Renal cortical epithelial cell (primary cell): ENCODE measurements at places on chromosomes 4 and X. TPM values are rescaled to one million over a fixed set of nuclear protein-coding genes. Genes with fewer than 3 reads are reported as not detected.

GRCh38 chrX:78522601-78523000, 136.5 kb downstream of the RTL3 start:
- DNase-seq, result no peak

DNA sequence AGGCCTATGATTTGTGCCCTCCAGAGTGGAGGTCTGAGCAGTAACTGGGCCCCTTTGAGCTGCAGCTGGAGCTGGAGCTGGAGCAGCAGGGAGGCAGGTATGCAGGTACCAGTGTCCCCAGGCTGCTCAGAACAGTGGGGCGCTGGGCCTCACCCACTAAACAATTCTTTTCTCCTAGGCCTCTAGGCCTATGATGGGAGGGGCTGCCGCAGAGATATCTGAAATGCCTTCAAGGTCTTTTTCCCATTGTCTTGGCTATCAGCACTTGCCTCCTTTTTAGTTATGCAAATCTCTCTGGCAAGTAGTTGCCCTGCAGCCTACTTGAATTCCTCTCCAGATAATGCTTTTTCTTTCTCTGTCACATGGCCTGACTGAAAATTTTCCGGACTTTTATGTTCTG, 79.7 kb upstream of the OTUD4 start:
- no peak for DNase-seq

GRCh38 chrX:143466130-143466529, 51.1 kb downstream of the SPANXN3 start:
- DNase-seq, result no peak

- peak; percentile 63 for DNase-seq
Measured at GRCh38 chr4:157280673-157281072, 60.1 kb downstream of the GRIA2 start.

- DNase-seq, result no peak
Measured at GRCh38 chrX:112874175-112874574, 33.5 kb upstream of the AMOT start.

DNA sequence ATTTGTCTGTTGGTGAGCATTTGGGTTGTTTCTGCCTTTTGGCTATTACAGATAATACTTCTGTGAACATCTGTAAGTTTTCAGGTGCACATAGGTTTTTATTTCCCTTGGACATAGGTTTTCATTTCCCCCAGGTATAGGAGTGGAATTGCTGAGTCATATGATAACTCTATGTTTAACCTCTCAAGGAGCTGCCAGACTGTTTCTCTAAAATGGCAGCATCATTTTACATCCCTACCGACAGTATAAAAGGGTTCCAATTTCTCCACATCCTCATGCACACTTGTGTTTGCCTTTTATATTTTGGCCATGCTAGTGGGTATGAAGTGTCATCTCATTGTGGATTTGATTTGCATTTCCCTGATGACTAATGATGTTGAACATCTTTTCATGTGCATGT, 53.5 kb downstream of the TMEM164 start:
- DNase-seq, result no peak

Gene GC
- total RNA-seq, result not detected in 2 replicates

Gene MTM1
- 10.8 and 19.2 TPM in 2 replicates for total RNA-seq

Gene CTAG1B
- total RNA-seq, result not detected in 2 replicates

Gene MAGEE2
- not detected in 2 replicates for total RNA-seq

Gene PPP1R2C
- total RNA-seq, result not detected in 2 replicates

Gene ANXA10
- total RNA-seq, result not detected in 2 replicates
